ENCODE measurements at places on chromosomes 7 and 10.

DNA sequence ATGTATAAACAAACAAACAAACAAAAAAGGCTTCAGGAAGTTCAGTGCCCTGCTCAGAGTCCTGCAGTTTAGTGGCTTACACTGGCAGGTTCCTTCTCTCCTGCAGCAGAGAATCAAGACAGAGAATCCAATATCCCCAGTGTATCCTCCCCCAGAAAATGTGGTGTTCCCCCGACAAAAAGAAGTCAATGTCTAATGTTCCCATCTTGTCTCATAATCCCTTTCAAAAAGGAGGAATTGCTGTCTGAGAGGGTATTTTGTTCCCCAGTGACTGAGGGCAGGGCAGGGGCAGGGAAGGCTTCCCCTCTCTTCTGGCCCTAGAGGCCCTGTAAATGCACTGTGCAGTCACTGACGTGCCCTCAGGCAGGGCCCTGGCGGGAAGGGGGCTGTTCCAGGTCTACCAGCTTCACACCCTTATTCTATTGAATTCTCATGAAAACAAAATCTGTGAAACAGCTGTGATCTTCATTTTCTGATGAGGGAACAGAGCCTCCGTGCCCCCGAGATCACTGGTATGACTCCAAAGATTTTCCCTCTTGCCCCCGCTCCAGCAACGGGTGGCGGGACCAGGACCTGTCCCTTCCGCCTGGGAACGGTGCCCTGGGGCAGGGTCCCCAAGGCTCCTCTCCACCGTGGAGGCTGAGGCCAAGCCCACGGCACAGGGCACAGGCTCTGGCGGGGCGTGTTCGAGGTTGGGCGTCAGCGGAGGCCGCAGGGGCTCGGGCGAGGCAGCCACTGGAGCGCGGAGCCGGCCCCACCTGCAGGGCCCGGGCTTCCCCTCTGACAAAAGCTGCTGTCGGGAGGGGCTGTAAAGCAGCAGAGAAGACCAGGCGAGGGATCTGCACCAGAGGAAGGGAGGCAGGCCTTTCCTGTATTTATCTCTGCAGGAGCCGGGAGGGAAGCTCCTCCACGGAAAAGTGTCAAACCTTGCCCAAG is 13.4 kb upstream of the WDFY4 start:
- DNase-seq, result no peak

GRCh38 chr10:128158021-128158795 is 32.0 kb upstream of the MKI67 start:
- no peak for DNase-seq

- no peak for DNase-seq
These were observed 144.1 kb downstream of the SRPK2 start for GRCh38 chr7:105244594-105244993.

GRCh38 chr7:79512261-79512660 is 58.8 kb upstream of the MAGI2 start:
- no peak for DNase-seq

- DNase-seq, result no peak
These were observed 200.2 kb downstream of the WDR37 start for GRCh38 chr10:1256432-1256725.

- no peak for DNase-seq
These were observed 218.3 kb downstream of the SEMA3A start for GRCh38 chr7:83976302-83976701.

- no peak for DNase-seq
These were observed 292.5 kb upstream of the SEMA3C start for GRCh38 chr7:81211204-81211933.

DNA sequence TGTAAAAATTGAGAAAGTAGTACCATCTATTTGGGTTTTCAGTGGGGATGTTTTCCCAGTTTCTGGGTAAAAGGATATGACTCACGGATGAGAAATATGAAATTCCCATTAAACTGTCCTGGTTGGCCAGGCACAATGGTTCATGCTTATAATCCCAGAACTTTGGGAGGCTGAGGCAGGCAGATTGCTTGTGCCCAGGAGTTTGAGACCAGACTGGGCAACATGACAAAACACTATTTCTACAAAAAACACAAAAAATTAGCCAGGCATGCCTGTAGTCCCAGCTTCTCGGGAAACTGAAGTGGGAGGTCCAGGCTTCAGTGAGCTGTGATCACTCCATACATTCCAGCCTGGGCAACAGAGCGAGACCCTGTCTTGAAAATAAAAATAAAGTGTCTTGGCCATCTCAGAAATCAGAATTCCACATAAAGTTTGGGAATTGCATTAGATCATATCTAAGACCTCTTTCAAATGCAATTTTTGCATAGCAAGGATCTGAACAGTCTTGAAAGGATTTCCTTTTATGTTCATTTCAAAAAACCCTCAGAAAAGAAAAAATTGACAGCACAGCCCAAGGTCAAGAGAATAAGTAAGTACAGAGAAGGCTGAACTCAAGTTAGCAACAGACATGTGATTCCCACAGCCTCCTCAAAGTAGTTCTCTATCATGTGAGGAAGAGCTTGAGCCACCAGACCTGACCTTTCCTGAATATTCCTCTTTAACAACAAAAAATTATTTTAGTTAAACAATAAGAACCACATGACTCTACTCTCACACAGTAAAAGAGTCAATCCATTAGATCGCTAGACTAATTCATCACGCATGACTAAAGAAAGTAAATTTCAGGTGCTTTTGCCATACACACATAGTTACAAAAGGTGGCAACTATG is 141.5 kb upstream of the CAV2 start:
- no peak for DNase-seq

DNA sequence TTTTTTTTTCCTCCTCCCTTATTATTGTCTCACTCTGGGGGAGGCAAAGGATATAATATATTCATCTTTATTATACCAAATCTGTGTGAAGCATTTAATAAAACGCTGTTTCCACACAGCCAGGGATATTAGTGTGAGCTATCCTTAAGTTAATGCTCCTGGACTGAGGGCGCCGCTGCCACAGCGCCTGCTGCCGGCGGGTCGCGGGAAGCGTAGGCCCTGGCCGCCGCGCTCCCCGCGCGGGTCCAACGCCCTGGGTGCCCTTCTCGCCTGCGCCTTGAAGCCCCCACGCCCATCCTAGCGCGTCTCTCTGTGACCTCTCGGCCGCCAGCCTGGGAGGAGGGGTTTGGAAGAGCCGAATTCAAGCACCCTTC is 9.5 kb upstream of the LBX1 start:
- no peak for DNase-seq

DNA sequence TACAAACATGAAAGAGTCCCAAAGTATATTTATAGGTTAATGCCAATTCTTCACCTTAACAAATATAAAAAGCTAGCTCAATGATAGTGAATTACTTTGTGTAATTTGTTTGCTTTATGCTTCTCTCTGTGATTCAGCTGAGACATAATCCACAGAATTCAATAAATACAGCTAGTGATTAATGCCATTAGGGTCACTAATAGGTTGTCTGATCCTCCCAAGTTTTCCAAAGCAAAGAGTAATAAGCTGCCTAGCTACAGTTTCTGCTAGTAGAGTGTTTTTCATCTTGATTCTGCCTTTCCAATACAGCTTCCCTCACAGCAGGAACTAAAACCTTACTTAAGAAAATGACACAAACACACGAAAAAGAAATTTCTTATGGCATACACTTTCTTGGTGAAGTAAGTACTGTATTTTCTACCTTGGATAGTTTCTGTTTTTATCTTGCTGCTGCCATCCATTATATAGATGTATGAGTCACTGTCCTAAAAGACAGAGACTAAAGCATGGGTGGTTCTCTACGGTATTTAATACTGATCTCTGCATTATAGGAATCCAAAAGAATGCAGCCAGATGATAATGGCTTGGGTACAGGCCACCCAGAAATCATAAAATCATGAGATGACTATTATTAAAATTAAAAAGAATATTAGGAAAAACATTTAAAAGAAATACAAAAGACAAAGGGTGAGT is 170.0 kb downstream of the TPK1 start:
- DNase-seq, result no peak

GRCh38 chr10:22174442-22174841 is 43.4 kb downstream of the EBLN1 start:
- DNase-seq, result no peak

GRCh38 chr7:15239801-15240200 is 322.0 kb downstream of the AGMO start:
- DNase-seq, result no peak

- no peak for DNase-seq
These were observed 95.0 kb downstream of the CNOT4 start for GRCh38 chr7:135414850-135415439.

- no peak for DNase-seq
These were observed 164.6 kb upstream of the KCTD7 start for GRCh38 chr7:66464059-66464458.

DNA sequence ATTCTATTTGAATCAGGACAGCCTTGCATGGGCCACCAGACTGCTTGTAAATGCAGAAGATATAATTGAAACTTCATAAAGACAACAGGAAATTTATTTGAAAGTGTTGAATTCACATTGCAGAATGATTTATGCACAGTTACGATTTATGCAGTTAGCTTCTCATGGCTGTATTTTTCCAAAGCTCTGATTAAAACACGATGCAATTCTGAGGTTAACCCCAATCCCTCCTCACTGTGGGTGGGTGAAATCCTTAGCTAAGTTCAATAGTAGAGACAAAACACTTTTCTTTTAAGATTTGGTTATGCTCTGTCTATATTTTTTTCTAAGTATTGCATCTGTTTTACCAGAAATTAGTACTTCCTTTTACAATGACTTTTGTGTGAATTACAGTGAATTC is 728.8 kb upstream of the IGFBP3 start:
- DNase-seq, result no peak

- DNase-seq, result no peak
These were observed 10.0 kb upstream of the TNS3 start for GRCh38 chr7:47591655-47592572.

GRCh38 chr7:136441835-136442234 is 426.6 kb upstream of the CHRM2 start:
- no peak for DNase-seq

GRCh38 chr10:70410608-70411007 is 6.7 kb downstream of the EIF4EBP2 start:
- no peak for DNase-seq

- no peak for DNase-seq
These were observed 61.3 kb downstream of the AKR1D1 start for GRCh38 chr7:138137423-138138171.

DNA sequence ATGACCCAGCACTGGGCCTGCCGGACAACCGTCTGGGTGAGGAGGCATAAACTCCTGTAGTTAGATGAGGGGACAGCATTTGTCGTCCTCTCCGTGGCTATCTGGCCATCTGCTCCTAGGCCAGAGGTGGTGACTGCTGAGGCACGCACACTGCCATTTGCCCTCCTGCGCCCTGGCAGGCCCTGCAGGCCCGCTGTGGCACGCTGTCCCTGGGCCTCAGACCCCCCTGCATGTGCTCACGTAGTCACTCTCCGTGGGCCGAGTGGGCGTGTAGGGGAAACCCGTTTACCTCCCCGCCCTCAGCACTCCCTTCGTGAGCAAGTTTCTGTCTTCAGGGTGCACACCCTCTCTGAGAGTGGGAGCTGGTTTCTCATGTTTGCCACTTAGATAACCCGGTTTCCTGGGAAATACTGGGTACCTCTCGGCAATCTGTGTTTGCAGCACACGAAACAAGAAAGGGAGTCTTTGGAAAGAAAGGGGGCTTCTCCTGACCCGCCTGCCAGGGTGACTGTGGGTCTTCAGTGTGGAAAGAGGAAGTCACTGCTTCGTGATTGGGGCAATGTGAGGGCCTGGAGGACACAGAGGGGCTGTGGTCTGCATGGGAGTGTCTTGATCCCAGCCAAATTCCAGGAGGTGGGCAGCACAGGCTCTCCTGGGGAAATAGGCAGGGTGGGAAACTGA is 10.8 kb downstream of the ADAMTS14 start:
- no peak for DNase-seq

DNA sequence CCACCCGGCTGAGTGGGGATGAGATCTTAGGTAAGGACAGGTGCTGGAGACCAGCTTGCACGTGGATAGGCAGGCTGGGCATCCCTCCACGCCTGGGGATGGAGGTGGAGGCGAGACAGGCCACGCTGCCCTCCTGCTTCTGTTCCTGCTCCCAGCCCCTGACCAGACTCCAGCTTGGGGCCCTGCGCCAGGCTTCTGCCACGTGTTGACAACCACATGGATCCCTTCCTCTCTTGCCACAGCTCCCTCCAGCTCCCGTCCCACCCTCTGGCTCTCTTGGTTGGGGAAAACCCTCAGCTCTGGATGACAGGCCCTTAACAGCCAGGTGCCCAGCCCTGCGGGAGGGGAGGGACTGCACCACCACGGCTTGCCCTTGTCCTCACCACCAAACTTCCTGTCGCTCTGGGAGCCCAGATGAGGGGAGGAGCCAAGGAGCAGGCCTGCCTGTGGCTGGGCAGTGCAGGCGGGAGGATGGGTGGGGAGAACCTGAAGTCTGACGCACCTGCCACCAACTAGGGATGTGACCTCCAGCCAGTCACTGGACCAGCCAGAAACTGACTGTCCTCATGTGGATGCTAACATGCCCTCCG is 36.0 kb downstream of the KCNH2 start:
- DNase-seq, result no peak

GRCh38 chr10:128859738-128860386 is 607.2 kb upstream of the MGMT start:
- DNase-seq, result peak; percentile 12

DNA sequence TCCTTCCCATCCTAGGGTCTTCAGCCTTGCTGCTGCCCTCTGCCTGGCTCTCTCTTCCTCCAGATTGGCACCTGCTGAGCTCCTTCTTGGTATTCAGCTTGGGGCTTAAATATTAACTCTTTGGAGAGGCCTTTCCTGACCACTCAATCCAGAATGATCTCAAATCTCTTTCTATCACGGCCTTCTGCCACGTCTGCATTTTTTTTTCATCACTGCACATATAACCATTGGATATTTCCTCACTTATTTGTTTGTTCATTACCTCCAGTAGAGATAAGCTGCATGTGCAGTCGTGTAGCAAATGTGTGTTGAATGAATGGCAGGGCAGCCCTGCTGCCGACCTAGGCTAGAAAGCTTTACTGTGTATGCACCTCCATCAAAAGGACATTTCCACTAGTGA is 51.6 kb upstream of the MPP7 start:
- no peak for DNase-seq

GRCh38 chr10:111686796-111687195 is 496.8 kb downstream of the GPAM start:
- DNase-seq, result no peak

- DNase-seq, result no peak
These were observed 33.7 kb downstream of the PRKAG2 start for GRCh38 chr7:151843181-151843580.

- DNase-seq, result no peak
These were observed 81.1 kb downstream of the RUNDC3B start for GRCh38 chr7:87709258-87709657.

- no peak for DNase-seq
These were observed 243.9 kb downstream of the REEP3 start for GRCh38 chr10:63765126-63765525.
